ENCODE measurements at places on chromosomes 2 and 18. TPM values are rescaled to one million over a fixed set of nuclear protein-coding genes. Genes with fewer than 3 reads are reported as not detected.

DNA sequence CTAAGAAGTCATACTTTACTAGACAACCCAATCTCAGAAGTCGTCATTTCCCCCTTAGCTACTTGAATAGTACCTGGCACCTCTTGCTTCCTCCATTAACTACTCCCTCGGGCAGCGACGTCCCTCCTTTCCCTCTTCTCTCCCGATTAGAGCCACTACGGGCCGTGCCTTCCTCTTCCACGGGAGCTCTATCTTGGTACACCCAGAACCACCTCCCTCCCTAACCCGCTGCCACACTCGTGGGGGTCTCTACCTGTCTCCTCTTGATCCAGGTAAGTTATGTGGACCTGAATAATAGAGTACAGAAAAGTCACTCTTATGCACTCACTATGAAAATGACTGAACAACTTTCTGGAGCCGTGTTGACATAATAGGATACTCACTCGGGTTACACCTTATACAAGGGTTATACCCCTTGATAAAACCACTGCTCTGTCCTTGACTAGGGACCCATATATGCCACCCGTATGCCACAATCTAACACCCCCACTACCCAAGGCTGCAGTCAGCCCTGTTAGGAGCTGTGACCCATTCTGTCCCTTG is 595 bp upstream of the HDHD2 start:
- DNase-seq: no peak

DNA sequence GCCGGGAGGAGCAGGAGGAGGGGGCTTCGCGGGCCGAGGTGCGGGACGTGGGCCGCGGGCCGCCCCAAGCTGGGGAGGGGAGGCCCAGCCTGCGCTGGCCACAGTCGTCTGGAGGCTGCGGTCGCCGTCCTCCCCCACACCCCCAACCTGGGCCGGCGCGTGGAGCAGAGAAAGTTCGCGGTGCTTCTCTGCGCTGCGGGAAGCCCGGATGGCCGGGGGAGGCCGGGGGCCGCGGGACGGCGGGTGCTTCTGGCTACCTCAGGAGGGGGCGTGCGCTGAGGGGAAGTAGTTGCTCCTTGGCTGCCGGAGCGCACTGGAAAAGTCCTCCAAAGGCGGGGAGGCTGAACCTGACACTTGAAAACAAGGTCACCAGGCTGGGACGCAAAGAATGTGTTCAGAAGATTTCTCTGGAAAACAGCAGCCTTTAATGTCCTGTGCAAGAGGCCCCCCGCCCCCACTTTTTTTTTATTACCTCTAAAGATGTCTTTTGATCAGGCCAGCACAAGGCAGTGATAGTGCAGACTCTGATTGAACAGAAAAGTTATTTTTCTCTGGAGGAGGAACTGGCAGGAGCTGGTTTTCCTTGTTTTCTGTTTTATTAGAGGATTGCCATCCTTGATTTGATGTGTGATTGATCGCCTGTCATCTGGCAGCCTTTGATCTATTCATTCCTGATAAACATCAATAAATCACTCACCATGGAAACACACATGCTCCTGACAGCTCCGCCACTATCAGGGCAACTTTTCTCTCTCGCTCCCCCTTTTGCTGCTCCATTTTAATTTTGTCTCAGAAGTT is 1.6 kb downstream of the TSHZ1 start:
- no peak for DNase-seq

DNA sequence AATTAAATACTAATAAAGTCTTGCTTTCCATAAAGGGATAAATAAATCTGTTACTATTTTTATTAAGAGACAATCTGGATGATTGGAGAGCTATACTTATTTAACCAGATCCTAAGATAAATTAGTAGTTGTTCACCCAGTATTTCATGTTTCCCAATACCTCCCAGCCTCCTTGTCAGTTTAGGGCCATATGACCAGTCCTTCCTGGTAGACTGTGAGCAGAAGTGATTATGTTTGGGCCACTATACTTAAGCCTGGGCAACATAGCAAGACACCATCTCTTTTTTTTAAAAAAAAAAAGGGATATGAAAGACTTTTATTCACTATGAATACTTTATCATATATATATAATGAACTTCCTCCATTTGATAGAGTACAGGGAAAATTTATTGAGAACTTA is 48.8 kb upstream of the PPM1B start:
- no peak for DNase-seq

GRCh38 chr2:146323564-146323963 is 1521.3 kb upstream of the ACVR2A start:
- no peak for DNase-seq

Gene FN1
- total RNA-seq: 74.9 TPM

Measured in breast epithelium (tissue), 4 donors.